ENCODE measurements at places on chromosomes 4 and X. TPM values are rescaled to one million over a fixed set of nuclear protein-coding genes. Genes with fewer than 3 reads are reported as not detected.

GRCh38 chr4:186739802-186740434 is 16.3 kb upstream of the FAT1 start:
- no peak for DNase-seq
- H3K4me1 ChIP-seq, result no peaks in the 10 kb centered on the region
- H3K36me3 ChIP-seq, result no peaks in the 10 kb centered on the region
- no peak overlapping the region for H3K27ac ChIP-seq

GRCh38 chr4:65923616-65924015 is 253.3 kb upstream of the EPHA5 start:
- H3K27me3 ChIP-seq, result no peaks in the 10 kb centered on the region
- H3K4me1 ChIP-seq, result no peaks in the 10 kb centered on the region
- H3K4me3 ChIP-seq, result no peak overlapping the region
- no peaks in the 10 kb centered on the region for H3K36me3 ChIP-seq
- no peak overlapping the region for H3K27ac ChIP-seq

DNA sequence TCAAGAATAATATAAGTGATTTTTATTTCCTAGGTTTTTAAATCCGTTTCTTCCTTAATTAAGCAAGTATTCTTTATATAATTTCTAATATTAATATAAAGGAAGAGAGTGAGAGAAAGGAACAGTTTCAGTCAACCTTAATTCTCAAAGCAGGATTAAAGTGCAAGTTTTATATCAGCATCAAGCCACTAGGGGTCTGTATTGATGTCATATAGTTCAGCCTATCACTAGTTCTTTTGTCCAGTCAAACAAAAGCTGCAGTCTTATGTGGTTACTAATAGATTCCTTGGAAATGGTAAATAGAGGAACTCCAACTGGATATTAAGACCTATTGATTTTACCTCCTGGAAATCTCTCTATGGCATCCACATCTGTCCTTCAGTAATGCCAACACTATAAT is 82.0 kb downstream of the NAP1L3 start:
- DNase-seq, result no peak
- H3K36me3 ChIP-seq, result no peaks in the 10 kb centered on the region
- H3K4me1 ChIP-seq, result no peaks in the 10 kb centered on the region
- H3K27ac ChIP-seq, result no peak overlapping the region

DNA sequence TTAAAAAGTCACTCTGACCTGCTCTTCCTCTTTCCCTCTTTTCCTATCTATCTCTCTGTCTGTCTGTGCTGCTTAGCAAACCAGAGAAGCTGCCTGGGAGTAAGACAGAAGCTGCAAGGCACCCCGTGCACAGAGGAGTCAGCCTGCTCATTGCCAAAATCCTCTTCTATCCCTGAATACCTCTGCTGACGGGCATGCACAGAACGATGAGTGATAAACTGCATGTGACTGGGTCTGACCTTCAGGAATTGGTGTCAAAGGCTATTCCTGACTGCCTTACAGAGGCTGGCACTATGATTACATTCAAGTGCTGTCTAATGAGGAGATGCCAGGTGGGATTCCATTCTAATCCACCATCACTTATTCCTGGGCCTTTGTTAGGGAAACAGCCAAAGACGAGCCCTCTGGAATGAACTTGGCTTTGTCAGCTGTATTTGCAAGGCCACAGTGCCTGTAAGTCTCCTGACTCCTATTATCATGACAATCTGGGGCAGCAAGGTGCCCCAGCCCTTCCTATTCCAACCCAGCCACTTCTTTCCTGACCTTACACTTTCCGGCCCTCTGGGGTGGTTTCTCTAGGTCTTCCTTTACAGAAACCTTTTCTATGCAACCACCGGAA is 45.4 kb upstream of the CTAG2 start:
- no peak overlapping the region for H3K27ac ChIP-seq
- DNase-seq, result no peak

DNA sequence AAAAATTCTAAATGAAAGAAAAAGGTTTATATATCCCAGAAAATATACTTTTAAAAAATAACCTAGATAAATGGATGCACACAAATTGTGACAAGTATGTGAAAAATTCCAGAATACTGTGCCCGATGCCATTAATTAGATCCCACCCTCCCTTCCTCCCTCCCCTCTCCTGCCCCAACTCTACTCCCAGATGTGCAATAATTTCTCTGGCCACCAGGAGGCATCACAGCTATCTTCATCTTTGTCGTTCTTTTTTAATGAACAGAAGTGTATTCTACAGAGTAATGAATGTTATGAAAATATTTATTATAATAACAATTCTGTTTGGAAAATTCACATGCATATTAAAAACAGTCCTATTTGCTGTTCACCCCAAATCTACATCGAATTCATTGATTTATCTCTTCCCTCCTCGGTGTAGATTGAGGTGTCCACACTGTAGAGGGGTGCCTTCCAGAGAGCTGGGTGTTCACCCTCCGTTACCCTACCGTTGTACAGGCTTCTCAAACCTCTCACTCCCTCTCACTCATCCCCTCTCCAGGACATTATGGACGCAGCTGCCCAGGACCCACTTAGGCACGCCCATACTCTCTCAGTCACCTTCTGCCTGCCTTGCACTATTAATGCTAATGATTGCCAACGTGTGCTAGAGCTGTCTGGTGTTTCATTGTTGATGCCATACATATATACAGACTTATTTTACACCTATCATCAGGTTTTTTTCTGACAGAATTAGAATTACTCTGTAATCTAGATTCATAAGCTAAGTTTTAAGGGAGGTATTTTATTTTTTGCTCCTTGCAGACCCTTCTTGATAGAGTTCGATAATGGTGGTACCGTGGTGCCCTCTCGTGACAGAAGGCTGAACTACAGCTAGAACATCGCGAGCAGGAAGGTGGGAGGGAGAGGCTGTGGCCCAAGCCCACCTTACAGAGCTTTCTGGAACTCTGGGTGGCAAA is 14.1 kb downstream of the RAB40AL start:
- no peak overlapping the region for H3K4me3 ChIP-seq
- H3K27ac ChIP-seq, result no peak overlapping the region
- no peak for DNase-seq
- no peaks in the 10 kb centered on the region for H3K4me1 ChIP-seq

GRCh38 chr4:3411676-3412075 is 30.1 kb upstream of the HGFAC start:
- no peak for DNase-seq
- no peak overlapping the region for H3K4me3 ChIP-seq
- H3K4me1 ChIP-seq, result peaks cover 16% of the 10 kb centered on the region

Gene UGT2A3
- total RNA-seq, result not detected

DNA sequence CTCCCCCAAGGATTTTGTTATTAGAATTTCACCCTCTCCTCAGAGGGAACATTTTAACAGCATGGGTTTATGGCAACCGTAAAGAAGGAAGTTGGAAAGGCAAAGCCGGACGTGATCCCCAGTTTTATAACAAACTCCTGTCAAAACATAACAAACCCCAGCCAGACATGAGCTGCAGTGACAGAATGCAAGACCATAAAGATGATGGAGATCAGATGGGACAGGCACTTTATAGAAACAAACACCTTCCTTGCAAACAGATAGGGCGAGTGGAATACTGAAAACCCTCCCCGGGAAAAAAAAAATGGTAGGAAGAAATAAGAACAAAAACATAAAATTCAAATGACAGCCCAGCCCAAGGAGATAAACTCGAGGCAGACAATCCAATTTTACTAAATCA is 281.4 kb downstream of the LDB2 start:
- H3K27me3 ChIP-seq, result no peaks in the 10 kb centered on the region
- no peak overlapping the region for H3K27ac ChIP-seq
- no peaks in the 10 kb centered on the region for H3K36me3 ChIP-seq
- no peak for DNase-seq

Gene MAGEA11
- not detected for total RNA-seq

DNA sequence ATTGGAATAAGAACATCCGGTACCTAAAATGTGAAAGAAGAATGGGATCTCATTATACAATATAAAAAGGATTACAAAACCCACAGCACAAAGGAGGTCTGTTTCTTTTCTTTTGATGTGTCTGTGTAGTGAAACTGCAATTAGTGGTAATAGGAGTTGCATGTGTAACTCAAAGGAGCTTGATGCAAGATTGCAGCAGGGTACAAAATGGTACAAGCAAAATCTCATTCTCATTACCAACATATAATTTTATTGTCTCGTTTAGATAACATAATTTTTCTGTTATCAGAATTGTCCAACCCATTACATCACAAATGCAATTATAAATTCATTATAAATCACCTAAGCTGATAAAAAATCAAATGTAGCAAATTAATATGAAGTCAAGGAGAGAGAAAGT is 47.1 kb upstream of the CCSER1 start:
- H3K27me3 ChIP-seq, result no peaks in the 10 kb centered on the region
- H3K4me3 ChIP-seq, result no peak overlapping the region
- H3K27ac ChIP-seq, result no peak overlapping the region
